HTR-8/SVneo (cell line): ENCODE measurements at places on chromosomes 1 and 21.

- DNase-seq: no peak
These were observed 109.6 kb downstream of the TBX19 start for GRCh38 chr1:168390271-168390670.

- no peak for DNase-seq
These were observed 151.8 kb downstream of the TENT5C start for GRCh38 chr1:117757668-117758067.

- DNase-seq: no peak
These were observed 15.1 kb downstream of the LCA5L start for GRCh38 chr21:39430457-39430856.

- no peak for DNase-seq
These were observed 27.8 kb downstream of the FAM20B start for GRCh38 chr1:179053486-179053885.

GRCh38 chr1:7313826-7314225, 457.3 kb upstream of the VAMP3 start:
- no peak for DNase-seq

- no peak for DNase-seq
These were observed 104.9 kb upstream of the EDN2 start for GRCh38 chr1:41589395-41589794.

DNA sequence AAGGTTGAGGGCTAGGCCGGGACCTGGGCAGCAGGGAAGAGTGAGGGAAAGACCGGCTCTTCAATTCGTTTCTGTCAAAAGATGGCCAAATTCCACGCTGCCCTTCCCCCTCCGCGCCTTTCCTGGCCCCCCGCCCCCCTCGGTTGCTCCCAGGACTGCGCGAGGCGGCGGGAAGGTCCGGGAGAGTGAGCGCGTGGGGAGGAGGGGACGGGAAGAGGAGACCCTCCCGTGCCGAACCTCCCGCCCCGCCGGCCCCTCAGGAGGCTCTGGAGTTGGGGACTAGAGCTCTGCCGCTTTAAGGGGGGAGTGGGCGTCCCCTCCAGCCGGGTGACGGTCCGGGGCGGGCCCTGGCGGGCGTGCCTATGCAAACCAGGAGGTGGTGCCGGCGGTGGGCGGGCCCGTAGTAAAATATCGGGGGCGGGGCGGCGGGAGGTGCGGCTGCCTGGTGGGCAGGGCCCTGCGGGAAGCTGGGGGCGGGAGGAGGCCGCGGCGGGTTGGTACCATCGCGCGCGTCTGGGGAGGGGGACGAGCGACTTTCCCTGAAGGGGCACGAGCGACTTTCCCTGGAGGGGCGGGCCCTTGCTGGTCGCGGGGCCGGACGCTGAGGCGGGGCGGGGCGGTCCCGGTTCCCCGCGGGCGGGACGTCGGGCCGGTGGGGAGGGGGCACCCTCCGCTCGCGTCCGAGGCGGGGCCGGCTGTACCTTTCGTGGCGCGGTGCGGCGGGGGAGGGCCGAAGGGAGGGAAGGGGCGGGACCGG, 58.2 kb downstream of the BCL9 start:
- peak; percentile 85 for DNase-seq

DNA sequence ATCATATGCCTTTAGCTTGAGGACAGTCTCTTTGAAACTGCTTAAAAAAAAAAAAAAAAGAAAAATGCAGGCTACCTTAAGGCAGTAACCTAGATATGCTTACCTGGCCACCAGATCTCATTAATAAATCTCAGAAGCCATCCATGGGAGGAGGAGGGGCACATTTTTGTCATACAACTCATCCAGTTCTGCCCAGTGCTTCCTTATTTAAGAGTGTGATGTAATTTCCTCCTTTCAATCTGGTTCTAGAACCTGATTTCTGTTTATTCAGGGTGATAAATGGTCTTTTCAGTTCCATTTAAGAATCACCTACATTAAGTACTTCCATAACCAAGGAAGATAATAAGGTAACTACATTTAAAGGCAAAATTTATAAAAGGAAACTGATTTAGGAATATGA, 6.1 kb downstream of the ERRFI1 start:
- no peak for DNase-seq

DNA sequence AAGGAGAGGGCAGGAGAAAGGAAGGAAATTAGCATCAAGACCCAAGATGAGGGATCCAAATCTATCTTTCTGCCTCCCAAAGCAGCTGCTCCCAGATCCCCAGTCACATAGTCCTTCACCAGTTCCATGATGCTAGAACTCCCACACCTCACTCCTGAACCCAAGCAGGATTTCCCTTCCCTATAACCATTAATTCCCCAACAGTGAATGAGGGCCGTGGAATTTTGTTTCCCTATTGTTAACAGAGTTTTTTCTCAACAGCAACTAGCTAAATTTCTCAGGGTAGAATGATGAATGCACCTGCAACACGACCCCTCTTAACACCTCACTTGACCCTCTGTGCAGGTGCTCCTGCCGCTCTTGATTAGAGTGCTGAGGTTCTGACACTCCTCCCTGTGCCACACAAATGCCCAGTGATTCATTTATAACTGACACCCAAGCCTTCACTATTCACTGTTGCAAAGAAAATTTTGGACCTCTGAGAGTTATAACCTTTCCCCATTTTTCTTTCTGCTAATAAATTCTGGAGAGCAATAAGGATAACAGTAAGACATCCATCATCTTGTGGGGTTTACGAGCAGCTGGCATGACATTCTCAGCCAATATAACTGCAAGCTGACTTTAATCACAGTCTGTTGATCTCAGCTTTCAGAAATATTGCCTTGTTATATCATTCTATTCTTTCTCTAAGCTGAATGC, 25.4 kb upstream of the NPL start:
- no peak for DNase-seq

DNA sequence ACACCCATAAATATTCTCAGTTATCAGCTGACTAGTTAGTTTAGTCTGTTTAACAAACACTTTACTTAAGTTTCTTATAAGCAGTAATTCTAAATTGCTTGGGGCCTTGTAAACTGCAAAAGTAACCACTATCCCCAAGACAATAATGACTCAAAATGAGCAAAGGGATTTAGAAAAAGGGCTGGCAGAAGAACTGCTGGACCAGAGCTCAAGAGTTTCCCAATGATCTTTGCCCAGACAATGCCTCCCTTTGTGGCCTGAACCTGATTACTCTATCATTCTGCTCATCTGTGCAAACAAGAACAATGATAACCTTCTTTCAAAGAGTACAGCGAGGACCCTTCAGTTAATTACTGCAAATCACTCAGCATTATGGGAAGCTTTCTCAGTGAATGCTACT, 123.5 kb downstream of the TIAM1 start:
- no peak for DNase-seq

DNA sequence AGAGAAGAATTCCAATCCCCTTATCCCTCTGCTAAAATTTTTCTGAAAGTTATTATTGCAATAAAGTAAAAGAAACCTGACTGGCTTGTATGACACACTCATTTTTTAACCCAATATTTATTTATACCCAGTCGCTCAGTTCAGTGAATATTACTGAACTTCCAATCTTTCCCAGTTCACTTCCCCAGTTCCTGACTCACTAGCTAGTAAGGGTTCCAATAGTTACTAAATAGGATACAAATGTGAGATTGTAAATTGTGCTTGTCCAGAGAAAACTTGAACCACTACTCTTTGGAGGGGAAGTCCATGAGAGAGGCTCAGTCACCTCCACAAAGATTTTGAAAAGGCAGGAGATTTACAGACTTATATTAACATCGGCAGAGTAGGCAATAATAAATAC, 31.4 kb downstream of the PRDX6 start:
- DNase-seq: no peak

GRCh38 chr1:85379203-85380136, 85.5 kb downstream of the DDAH1 start:
- DNase-seq: no peak

DNA sequence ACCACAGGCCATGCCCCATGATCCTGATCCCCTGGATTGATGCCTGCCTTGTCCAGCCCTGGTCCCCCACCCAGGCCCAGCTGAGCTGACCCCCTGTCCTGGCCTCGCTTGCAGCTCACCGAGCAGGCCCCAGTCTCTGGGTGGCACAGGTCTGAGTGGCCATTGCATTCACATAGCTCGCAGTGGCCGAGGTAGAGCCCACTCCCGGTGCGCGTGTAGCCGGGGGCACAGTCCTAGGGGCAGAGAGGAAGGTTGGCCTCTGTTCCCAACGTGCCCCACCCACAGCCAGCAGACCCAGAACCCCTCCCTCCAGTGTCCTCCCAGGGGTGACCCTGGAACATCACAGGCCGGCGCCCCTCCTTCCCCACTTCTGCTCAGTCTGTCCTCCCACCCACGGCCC, 51.9 kb downstream of the LDLRAD2 start:
- DNase-seq: no peak

- DNase-seq: peak; percentile 61
These were observed 107.5 kb upstream of the HOOK1 start for GRCh38 chr1:59707178-59707791.

- DNase-seq: no peak
These were observed 137.4 kb upstream of the L1TD1 start for GRCh38 chr1:62057230-62057629.

DNA sequence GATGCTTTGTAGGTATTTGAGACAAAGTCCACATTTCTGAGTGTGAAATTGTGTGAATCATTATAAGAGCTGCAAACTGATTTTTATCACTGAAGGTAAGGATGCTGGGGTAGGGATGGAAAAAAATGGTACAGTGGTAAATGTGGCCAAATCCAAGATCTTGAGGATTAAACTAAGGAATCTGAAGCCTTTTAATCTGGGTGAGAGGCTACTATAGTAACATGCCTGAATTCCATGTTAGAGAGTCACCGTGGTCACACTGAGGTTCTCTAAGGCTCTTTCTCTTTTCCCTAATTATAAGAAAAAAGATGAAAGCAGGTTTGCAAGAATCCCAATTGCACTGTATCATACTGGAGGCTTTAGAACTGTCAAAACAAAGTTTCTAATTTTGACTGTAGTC, 17.6 kb downstream of the PTGER3 start:
- no peak for DNase-seq

- DNase-seq: no peak
These were observed 5.9 kb upstream of the KIF26B start for GRCh38 chr1:245148861-245149260.

DNA sequence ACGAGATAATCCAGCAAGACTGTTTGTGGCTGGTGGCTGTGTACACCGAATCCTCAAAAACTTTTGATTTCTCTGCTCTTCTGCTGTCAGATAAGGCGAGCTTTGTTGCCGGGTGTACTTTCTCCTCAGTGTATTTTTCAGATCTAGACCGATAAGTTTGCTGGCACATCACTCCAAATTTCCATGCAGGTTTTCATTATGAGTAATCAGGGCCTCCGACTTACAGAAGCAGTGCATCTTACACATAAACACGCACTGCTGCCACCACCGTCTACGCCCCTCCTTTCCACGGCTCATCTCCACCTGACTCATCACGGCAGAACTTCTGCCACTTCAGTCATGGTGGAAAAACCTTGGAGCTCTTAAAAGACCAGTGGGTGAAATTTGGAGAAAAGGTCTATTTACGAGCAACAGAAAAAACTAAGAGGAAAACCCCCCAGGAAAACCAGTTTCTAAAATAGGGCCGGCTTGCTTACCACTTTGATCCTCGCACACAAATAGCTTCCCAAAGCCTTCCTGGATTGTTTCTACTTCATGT, 7.7 kb downstream of the ZBTB21 start:
- peak; percentile 53 for DNase-seq

DNA sequence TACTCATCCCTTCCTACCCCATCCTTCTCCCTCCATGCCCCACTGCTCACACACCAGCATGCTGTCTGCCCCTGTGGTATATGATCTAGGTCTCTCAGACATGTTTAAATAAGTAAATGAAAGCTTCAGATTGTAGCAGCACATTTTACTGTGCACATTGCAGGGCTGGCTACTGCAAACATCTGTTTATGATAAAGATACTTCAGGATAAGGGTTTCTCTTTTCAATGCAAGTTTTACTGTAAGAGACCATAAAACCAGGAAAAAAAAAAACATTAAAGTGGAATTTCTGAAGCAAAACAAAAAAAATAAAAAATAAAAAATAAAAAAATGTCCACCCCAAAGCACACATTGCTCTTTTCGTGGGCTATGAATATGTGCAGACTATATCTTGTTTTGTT, 184.4 kb downstream of the USH2A start:
- no peak for DNase-seq

DNA sequence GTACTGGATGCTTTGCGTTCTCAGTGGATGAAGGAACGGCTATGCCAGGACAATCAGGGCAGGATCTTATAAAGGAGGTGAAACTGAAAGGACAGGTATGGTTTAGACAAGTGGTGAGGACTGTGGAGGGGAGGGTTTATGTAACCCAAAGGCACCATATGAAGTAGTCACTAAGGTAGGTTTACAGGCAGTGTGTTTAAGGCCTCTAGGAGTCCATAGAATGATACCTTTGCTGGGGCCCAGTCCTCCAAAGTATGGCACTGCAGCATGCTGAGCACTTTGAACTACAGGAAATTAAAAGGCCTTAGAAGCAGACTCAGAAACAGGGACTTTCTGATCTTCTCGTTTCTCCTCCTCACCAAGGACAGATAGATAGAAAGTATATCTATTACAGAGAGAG, 304.7 kb upstream of the USP25 start:
- DNase-seq: no peak

DNA sequence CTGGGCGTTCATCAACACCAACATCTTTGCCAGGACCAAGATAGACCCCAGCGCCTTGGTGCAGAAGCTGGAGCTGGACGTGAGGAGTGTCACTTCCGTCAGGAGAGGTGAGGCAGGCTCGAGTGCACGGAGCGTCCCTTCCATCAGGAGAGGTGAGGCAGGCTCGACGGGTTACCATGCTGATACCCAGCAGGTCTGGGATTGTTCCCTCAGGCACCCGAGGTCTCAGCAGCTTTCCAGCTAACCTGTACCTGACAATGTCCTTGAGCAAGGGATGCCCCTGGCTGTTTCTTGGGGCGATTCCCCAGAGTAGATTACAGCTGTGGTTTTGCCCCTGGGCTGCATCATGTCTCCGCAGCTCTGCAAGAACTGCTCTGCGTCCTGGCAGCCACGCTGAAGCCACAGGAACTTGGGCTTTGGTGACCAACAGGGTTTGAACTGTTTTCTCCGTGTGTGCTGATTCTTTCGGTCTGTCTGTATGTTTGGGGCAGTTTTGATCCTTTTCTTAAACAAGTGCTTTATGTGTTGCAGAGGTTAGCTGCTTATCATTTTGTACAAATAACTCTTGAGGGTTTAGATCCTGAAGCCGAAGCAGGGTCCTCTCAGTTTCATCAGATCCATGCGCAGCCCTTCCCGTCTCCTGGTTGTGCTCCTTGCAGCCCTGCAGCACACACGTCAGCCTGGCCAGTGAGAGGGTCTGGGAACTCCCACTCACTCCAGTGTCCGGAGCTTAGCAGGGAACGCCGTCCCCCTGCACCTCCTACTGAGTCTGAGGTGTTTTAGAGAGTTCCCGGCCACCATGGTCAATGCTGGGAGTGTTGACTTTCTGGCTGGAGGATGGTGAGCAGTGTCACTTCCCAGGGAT, 4.1 kb downstream of the SLX9 start:
- no peak for DNase-seq

GRCh38 chr1:28933277-28933676, 18.9 kb downstream of the EPB41 start:
- no peak for DNase-seq
